ENCODE measurements at places on chromosomes 1 and 21.
A peak's percentile ranks its signal among the peaks of the same experiment; 100 is the strongest.

DNA sequence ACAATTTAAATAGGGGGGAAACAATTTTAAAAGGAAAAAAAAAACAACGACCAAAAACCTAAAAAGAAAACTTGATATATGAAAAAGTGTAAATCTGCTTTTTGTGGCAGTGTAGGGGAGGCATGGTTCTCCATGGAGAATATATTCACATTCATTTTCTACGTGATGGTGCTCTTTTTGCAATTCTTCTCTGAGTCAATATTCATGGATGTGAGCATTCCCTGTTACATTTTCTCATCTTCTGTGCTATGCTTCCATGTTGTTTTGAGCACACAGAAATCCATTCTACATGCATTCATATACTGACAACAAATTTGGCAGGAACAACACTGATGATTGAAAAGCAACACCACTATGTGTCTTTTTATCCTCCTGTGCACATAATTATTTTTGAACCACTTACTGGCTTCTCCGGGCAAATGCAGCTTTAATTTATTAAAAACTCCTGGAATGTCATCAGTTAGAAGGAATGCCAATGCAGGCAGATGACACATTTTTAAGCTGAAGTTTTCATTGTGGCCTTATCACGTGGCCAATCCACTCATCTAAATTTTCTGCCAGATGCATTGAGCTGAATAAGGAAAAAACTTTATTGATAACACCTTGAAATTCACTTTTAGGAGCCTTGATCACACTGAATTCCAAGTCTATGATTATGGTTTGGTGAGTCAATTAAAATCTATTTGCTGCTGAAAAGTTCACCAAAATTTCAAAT is 590.6 kb downstream of the NUF2 start:
- DNase-seq, result no peak

- DNase-seq, result peak; percentile 85
Observed at GRCh38 chr21:42187976-42188653, 30.8 kb upstream of the ABCG1 start.

- DNase-seq, result no peak
Observed at GRCh38 chr21:14918527-14918926, 146.3 kb downstream of the NRIP1 start.

- DNase-seq, result no peak
Observed at GRCh38 chr1:219045246-219045645, 128.4 kb upstream of the LYPLAL1 start.

DNA sequence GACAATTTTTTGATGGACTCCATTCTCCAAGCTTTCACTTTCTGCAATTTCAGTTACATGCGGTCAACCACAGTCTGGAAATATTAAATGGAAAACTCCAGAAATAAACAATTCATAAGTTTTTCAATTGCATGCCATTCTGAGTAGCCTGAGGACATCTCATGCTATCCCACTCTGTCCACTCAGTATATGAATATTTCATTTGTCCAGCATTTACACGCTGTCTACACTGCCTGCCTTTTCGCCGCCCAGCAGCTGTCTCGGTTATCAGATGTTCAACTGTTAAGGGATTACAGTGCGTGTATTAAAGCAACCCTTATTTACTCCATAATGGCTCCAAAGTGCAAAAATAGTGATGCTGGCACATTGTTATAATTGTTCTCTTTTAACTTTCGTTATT is 116.3 kb downstream of the ADSS2 start:
- DNase-seq, result no peak

- no peak for DNase-seq
Observed at GRCh38 chr21:43364851-43365424, 62.0 kb downstream of the SIK1 start.

GRCh38 chr1:61638911-61639605 is 85.9 kb downstream of the TM2D1 start:
- no peak for DNase-seq

- DNase-seq, result no peak
Observed at GRCh38 chr1:185517808-185518419, 200.9 kb upstream of the IVNS1ABP start.

GRCh38 chr1:150194381-150195031 is 41.4 kb downstream of the ANP32E start:
- no peak for DNase-seq

DNA sequence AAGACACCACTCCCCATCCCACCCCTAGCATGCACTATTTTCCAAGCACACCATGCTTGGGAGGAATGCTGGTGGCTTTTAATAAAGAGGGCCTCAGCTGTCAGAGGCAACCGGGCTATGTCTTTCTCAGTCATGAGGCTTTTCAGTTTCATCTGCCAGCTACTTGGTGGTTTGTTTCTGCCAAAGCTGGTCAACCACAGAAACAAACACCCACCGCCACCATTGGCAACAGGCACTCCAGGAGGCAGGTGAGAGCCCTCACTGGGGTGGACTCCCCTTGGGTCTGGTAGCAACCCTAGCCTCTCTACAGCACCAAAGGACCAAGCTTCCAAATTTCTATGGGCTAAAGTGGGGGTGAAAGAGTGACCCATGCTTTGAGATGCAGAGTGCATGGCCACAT is 54.3 kb upstream of the CD1D start:
- no peak for DNase-seq

GRCh38 chr21:16606271-16606670 is 876.5 kb downstream of the USP25 start:
- no peak for DNase-seq

- no peak for DNase-seq
Observed at GRCh38 chr1:153292185-153292584, 20.6 kb downstream of the PGLYRP3 start.

- peak; percentile 89 for DNase-seq
Observed at GRCh38 chr1:156104065-156104810, 10.3 kb upstream of the LMNA start.

DNA sequence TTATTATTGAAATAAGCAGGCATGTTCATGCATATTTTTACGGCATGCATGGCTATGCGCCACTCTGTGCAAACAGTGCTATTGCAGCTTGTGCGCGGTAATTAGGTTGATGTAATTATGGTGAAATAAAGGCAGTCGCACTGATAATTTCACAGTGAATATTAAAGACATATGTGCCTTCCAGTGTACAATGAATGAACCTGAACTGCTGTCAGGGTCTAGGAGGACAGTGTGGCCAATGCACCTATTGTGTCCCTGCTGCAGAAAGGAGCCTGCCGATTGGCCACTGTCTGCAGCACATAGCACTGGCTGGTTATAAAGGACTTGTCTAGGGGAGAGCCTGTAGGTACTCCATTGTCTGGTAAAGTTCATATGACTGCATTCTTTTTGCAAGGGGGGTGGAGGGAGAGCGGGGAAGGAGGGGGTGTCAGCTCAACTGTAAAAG is 340.4 kb downstream of the USP25 start:
- DNase-seq, result no peak

- no peak for DNase-seq
Observed at GRCh38 chr21:46425041-46425440, 33.6 kb upstream of the DIP2A start.

DNA sequence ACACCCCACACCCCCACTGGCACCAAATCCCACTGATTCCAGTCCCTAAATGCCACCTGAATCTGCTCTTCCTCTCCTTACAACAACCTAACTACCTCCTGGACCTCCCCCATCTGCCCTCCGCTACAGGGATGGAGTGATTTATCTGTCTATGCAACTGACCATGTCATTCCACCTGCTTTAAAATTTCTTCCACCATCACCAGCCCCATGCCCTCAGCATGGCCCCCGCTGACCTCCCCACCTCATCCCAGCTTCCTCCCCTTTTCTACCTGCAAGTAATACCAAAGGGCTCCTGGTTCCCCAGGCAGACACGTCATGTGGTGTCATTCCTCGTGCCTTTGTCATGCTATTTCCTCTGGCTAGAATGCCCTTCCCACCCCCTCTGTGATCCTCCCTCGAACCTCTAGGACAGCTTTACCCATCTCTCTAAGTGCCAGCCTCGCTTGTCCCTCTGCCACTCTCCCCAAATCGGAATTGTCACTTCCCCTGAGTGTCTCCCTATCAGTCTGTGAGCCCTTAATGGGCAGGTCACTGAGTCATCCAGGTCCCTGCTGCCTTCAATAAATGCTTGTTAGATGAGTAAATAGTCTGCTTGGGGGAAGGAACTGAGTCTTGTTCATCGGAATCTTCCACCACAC is 3.7 kb downstream of the GJB4 start:
- no peak for DNase-seq

DNA sequence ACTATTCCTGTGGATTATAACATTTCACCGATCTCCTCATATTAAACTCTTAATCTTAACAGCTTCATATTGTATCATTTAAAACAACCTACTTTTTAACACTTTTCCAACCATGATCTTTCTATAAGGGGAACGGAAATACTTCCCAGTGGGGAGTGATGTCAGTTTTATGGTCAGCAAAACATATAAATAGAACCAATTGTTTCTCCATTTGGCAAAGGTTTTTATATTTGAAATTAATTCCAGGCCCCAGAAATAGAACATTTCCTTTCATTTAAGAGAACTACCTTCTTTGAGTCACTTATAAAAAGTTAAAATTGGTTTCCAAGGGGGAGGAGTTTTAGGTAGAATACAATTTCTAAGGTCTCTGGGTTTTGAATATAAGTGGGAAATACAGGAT is 189.6 kb downstream of the TGFBR3 start:
- DNase-seq, result no peak

GRCh38 chr1:104768466-104768865 is 1018.8 kb downstream of the AMY1C start:
- no peak for DNase-seq

GRCh38 chr1:209038735-209039134 is 544.8 kb upstream of the CAMK1G start:
- DNase-seq, result no peak

DNA sequence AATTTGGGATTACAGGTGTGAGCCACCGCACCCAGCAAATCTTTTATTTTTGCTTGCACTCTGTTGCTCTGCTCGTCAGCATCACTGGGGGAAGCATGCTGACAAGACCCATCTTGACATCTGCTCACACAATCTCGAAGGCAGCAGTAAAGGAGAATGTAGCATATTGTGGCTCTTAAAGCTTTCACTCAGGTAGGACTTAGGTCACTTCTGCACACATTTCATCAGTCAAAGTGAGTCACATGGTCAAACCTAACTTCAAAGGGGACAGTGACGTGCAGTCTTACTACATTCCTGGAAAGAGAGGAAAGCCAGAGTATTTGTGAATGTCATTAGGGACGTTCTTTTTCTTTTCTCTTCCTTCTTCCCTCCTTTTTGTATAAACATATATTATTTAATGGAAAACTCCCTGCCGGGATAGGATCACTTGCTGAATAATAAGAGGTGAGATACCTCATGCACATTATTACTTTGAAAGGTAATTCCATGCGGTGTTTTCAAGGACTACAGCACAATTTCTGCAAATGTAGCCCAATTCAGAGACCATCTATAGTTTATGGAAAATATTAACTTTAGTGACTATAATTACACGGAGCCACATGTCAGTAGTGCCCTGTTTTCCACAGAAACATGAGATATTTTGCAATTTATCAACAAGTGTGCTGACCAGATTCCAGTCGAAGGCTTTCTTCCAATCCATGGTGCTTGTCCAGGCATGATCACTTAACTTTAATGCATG is 19.3 kb upstream of the ACBD6 start:
- no peak for DNase-seq

GRCh38 chr21:38639571-38640354 is 141.5 kb upstream of the ERG start:
- no peak for DNase-seq

- DNase-seq, result no peak
Observed at GRCh38 chr1:160724465-160725242, 13.0 kb upstream of the CD48 start.

GRCh38 chr1:30242168-30242567 is 481.2 kb downstream of the MATN1 start:
- DNase-seq, result no peak

Measured in CD4-positive, alpha-beta T cell treated with Interleukin-4 for 1 hour (primary cell).